Tibial artery (tissue), 4 donors: ENCODE measurements at places on chromosomes 16 and 17.

- H3K36me3 ChIP-seq, result no peaks in the 10 kb centered on the region
- H3K27me3 ChIP-seq, result peaks cover 73% of the 10 kb centered on the region
- H3K4me3 ChIP-seq, result no peak overlapping the region
- H3K27ac ChIP-seq, result no peak overlapping the region
Observed at GRCh38 chr17:17466511-17466910, 10.3 kb upstream of the MED9 start.

DNA sequence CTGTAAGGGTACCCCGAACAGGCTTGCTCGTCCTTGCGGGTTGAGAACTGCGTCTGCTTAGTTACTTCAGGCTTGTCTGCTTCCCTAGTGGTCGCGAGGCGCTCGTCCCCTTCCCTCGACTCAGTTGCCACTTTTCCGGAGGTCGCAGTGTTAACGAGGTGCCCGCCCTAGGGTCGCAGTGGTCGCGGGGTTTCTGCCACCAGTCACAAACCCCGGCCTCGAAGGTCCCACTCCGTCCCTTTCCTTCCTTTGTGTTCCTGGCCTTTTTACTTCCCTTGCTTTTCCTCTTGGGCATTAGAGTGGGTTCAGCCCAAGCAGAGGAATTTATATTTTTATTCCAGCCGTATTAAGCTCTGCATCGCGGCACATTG lies 299 bp downstream of the NUP85 start:
- peak overlapping the region; percentile 92 for H3K4me3 ChIP-seq
- peaks cover 24% of the 10 kb centered on the region for H3K36me3 ChIP-seq
- H3K4me1 ChIP-seq, result peaks cover 7% of the 10 kb centered on the region
- peak overlapping the region; percentile 92 for H3K27ac ChIP-seq
- DNase-seq, result no peak

- no peaks in the 10 kb centered on the region for H3K4me1 ChIP-seq
- peaks cover 45% of the 10 kb centered on the region for H3K36me3 ChIP-seq
- no peaks in the 10 kb centered on the region for H3K27me3 ChIP-seq
- H3K27ac ChIP-seq, result no peak overlapping the region
- DNase-seq, result no peak
- H3K4me3 ChIP-seq, result no peak overlapping the region
Observed at GRCh38 chr16:963913-964312, 6.9 kb downstream of the LMF1 start.

- no peak overlapping the region for H3K27ac ChIP-seq
- no peak for DNase-seq
- H3K4me1 ChIP-seq, result no peaks in the 10 kb centered on the region
Observed at GRCh38 chr17:39178536-39178935, 12.6 kb upstream of the ARL5C start.

- peak; percentile 74 for DNase-seq
- no peaks in the 10 kb centered on the region for H3K4me1 ChIP-seq
- no peak overlapping the region for H3K4me3 ChIP-seq
- H3K27me3 ChIP-seq, result no peaks in the 10 kb centered on the region
Observed at GRCh38 chr16:75304521-75305363, 53.3 kb upstream of the BCAR1 start.

- peaks cover 4% of the 10 kb centered on the region for H3K4me1 ChIP-seq
- H3K36me3 ChIP-seq, result no peaks in the 10 kb centered on the region
- no peak for DNase-seq
- H3K4me3 ChIP-seq, result no peak overlapping the region
Observed at GRCh38 chr16:16063683-16064082, 114.3 kb downstream of the ABCC1 start.

DNA sequence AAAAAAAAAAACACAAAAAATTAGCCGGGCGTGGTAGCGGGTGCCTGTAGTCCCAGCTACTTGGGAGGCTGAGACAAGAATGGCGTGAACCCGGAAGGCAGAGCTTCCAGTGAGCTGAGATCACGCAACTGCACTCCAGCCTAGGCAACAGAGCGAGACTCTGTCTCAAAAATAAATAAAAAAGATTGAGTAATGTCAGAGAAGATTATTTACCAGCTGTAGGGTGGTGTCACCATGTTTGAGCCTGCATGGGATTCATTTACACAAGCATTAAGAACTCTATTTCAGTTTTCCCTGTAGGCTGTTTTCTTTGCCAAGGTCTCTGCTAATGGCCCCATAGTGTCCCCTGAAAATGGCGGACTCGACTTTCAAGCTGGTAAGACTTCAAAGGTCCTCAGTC lies 575.0 kb downstream of the CDH13 start:
- H3K27ac ChIP-seq, result no peak overlapping the region
- DNase-seq, result no peak
- H3K4me3 ChIP-seq, result no peak overlapping the region
- no peaks in the 10 kb centered on the region for H3K27me3 ChIP-seq
- H3K36me3 ChIP-seq, result no peaks in the 10 kb centered on the region

DNA sequence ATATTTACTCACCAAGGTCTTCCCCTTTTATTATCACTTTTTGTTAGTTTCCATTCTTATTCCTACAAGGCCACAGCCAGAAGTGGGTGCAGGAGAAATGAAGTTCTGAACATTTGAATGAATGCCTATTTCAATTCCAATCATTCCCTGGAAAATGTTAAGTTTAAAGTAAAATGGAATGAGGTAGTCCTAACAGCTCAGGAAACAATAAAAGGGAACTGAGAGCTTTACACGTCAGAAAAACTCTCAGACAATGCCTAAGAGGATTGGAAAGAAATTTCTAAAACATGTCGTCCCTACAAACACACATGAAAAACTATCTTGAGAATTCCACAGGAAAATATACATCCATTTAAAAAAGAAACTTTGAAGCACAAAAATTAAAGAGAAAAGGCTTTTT lies 238.8 kb downstream of the STX8 start:
- no peak overlapping the region for H3K27ac ChIP-seq
- H3K4me3 ChIP-seq, result no peak overlapping the region
- no peaks in the 10 kb centered on the region for H3K36me3 ChIP-seq

- H3K27ac ChIP-seq, result no peak overlapping the region
- no peak overlapping the region for H3K4me3 ChIP-seq
- no peaks in the 10 kb centered on the region for H3K4me1 ChIP-seq
- no peaks in the 10 kb centered on the region for H3K27me3 ChIP-seq
Observed at GRCh38 chr17:69236464-69236863, 7.8 kb upstream of the ABCA10 start.

DNA sequence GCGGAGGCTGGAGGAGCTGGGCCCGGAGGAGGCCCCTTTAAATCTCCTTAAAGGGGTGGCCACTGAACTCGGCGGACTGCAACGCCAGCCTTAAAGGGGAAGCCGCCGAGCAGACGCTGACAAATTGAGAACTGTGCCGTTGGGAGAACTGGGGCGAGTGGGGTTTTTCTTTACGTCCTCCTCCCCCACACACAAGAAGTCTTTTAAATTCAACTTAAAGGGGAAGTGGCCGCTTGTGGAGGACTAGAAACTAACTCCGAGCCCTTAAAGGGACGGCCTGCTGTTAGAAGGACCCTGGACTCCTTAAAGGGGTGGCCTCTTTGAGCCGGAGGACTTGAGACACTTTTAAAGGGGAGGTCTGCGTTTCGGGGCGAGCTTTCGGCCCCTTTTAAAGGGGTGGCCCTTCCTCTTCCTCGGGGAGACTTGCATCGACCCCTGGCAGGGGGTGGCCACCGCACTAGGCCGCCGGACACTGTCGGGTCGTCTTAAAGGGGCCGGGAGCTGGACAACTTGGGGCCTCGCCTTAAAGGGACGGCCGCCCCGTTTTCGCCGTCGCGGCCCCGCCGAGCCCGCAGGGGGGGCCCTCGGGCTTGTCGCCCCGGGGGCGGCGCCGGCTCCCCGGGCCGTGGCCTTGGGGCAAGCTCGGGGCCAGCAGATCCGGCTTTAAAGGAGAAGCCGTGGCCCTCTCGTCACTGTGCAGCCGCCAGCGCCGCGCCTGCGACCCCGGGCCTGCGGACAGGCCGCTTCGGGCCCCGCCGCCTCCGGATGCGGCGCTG lies 688 bp downstream of the FBRS start:
- DNase-seq, result peak; percentile 93
- peak overlapping the region; percentile 83 for H3K4me3 ChIP-seq
- peak overlapping the region; percentile 99 for H3K27ac ChIP-seq
- no peaks in the 10 kb centered on the region for H3K27me3 ChIP-seq
- no peaks in the 10 kb centered on the region for H3K4me1 ChIP-seq

DNA sequence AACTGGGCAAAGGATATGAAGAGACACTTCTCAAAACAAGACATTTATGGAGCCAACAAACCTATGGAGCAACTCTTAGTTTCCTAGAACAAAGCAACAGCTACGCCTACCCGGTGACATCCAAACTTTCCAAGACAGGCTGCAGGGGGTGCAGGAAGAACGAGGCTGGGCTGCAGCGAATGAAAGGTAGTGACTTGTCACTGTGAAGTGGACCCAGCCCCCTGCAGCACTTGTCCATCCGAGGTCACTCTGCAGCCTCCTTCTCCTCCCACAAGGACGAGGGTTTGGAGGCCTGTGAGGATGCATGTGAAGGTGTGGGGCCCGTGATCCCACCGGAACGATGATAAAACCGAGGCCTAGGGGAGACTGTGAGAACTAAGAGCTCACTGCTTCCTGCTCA lies 192.6 kb upstream of the RPL38 start:
- no peak overlapping the region for H3K4me3 ChIP-seq
- DNase-seq, result no peak
- H3K36me3 ChIP-seq, result no peaks in the 10 kb centered on the region
- H3K4me1 ChIP-seq, result no peaks in the 10 kb centered on the region

DNA sequence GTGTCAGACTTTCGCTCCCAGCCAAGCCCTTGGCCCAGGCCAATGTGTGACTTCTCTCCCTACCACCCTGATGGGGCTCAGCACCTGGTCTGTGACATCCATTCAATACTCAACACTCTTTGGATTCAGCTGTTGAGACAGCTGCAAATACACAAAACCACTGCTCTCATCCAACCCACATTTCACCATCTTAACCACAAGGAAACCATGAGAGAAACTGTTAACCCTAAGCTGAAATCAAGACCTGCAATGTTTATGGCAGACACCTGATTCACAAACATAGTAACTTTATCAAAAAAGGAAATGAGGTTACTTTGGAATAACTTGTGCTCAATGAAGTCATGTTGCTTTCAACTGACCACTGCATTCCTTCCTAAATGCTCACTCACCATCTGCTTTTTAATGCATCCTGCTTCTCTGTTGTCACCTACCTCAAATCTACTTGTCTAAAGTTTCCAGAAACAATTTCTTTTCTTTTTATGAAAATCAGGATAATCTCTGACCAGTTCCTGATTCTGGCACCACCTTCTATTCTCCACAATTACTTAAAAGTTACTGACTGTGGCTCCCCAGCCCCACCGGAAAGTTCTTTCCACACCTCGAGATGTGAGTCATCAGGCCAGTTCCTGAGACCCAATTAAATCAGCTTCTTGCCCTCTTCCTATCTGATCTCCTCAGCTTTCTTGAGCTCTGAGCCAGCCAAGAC lies 88.2 kb downstream of the NOG start:
- H3K36me3 ChIP-seq, result no peaks in the 10 kb centered on the region
- H3K27ac ChIP-seq, result no peak overlapping the region
- H3K4me1 ChIP-seq, result no peaks in the 10 kb centered on the region
- DNase-seq, result no peak
- H3K4me3 ChIP-seq, result no peak overlapping the region
- H3K27me3 ChIP-seq, result no peaks in the 10 kb centered on the region

DNA sequence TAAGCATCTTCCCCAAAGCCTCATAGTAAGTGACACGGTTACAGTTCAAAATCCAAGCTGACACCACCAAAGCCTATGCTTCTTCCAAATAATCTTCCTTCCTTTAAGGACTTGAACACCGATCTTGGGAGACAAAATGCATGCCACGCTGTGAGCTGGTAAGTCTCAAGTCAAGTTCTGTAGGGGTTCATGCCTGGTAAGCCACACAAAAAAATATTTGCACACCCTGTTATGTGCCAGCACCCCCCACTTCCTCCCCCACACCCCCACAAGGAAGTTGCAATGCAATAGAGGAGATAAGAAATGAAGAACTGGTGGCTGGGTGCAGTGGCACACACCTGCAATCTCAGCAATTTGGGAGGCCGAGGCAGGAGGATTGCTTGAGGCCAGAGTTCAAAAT lies 5.6 kb downstream of the NOG start:
- H3K4me3 ChIP-seq, result no peak overlapping the region
- no peaks in the 10 kb centered on the region for H3K36me3 ChIP-seq
- no peaks in the 10 kb centered on the region for H3K27me3 ChIP-seq

- DNase-seq, result no peak
- no peaks in the 10 kb centered on the region for H3K27me3 ChIP-seq
- no peak overlapping the region for H3K4me3 ChIP-seq
- H3K4me1 ChIP-seq, result no peaks in the 10 kb centered on the region
- H3K27ac ChIP-seq, result no peak overlapping the region
Observed at GRCh38 chr16:68090533-68090932, 5.4 kb downstream of the NFATC3 start.

DNA sequence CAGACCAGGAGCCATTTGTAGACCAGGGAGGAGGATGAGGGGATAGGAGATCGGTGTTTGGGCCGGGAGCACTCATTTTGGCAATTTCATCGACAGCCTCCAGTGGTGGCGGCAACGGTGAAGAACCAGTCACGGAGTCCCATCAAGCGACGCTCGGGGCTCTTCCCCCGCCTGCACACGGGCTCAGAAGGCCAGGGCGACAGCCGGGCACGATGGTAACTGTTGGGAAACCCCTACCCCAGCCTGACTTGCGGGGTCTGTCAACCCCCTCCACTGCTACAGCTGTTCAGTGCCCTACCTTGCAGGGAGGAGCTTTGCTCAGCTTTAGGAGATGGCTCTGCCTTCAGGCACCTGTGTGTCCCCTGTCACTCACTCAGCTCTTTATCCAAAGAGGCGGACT lies 43.0 kb downstream of the OR1D5 start:
- H3K4me1 ChIP-seq, result no peaks in the 10 kb centered on the region
- DNase-seq, result no peak
- H3K27ac ChIP-seq, result no peak overlapping the region
- no peaks in the 10 kb centered on the region for H3K27me3 ChIP-seq
- H3K36me3 ChIP-seq, result peaks cover 11% of the 10 kb centered on the region
- H3K4me3 ChIP-seq, result no peak overlapping the region

GRCh38 chr17:9090641-9091096 lies 69.4 kb downstream of the NTN1 start:
- H3K27ac ChIP-seq, result peak overlapping the region; percentile 76
- H3K4me1 ChIP-seq, result peaks cover 34% of the 10 kb centered on the region
- no peak overlapping the region for H3K4me3 ChIP-seq
- H3K27me3 ChIP-seq, result no peaks in the 10 kb centered on the region
- no peaks in the 10 kb centered on the region for H3K36me3 ChIP-seq

- no peaks in the 10 kb centered on the region for H3K27me3 ChIP-seq
- no peak overlapping the region for H3K4me3 ChIP-seq
- DNase-seq, result no peak
- peaks cover 6% of the 10 kb centered on the region for H3K36me3 ChIP-seq
Observed at GRCh38 chr17:82957961-82958561, 118.2 kb upstream of the ZNF750 start.
